SJCRH30 (cell line): ENCODE measurements at places on chromosomes 5 and 9.

DNA sequence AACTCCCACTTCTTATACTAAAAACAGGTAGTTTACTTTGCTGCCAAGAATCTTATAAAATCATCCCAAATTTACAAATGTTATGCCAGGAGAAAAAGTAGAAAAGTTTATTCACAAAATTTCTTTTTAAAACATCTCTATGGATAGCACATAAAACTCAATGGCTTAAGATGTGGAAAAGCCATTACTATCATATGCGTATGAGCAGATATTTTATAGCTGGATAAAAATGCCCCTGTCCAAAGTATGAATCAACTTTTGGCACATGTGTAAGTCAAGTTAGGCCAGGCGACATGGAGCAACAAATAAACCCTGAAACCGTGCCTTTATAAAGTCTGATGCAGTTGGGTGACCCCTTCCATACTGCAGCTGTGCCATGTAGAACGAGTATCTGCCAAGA is 38.6 kb upstream of the FBP1 start:
- DNase-seq: no peak

DNA sequence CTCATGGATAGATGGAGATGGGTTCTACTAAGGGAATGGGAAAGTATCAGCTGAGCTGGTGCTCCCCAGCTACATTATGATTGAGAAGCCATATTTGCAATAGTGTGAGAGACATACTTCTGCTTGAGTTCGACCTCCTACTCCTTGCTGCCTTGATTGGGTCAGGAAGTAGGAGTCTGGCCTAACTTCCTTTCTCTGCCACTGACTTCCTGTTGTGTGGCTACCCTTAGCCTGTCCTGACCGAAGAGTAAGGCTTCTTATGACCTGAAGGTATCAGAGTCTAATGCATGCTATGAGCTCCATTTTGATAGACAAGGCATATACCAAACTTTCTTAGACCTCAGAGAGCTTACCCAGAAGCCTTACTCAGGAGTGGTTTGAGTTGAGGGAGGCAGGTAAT is 53.9 kb downstream of the OSTF1 start:
- DNase-seq: no peak

GRCh38 chr5:14331386-14331781 is 188.2 kb downstream of the TRIO start:
- DNase-seq: no peak

DNA sequence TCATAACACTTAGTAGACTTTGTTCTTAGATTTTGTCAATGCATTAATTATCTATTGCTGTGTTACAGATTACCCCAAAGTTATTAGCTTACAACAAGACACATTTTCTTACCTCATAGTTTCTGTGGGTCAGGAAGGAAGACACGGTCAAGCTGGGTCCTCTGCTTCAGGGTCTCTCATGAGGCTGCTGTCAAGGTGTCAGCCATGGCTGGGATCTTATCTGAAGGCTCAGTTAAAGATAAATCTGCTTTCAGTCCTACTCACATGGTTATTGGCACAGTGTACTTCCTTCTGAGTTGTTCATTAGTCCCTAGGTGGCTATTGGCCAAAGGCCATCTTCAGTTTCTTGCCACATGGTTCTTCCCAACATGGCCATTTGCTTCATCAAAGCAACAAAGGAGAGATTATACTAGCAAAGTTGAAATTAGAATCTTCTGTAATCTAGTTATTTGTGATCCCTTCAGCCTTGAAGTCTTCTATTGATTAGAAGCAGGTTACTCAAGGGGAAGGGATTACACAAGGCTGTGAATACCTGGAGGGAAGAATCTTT is 25.2 kb downstream of the TDRD7 start:
- DNase-seq: no peak

- DNase-seq: peak; percentile 90
Measured at GRCh38 chr5:150589862-150590601, 50.4 kb upstream of the SYNPO start.

- no peak for DNase-seq
Measured at GRCh38 chr5:156913719-156914370, 49.2 kb downstream of the TIMD4 start.

DNA sequence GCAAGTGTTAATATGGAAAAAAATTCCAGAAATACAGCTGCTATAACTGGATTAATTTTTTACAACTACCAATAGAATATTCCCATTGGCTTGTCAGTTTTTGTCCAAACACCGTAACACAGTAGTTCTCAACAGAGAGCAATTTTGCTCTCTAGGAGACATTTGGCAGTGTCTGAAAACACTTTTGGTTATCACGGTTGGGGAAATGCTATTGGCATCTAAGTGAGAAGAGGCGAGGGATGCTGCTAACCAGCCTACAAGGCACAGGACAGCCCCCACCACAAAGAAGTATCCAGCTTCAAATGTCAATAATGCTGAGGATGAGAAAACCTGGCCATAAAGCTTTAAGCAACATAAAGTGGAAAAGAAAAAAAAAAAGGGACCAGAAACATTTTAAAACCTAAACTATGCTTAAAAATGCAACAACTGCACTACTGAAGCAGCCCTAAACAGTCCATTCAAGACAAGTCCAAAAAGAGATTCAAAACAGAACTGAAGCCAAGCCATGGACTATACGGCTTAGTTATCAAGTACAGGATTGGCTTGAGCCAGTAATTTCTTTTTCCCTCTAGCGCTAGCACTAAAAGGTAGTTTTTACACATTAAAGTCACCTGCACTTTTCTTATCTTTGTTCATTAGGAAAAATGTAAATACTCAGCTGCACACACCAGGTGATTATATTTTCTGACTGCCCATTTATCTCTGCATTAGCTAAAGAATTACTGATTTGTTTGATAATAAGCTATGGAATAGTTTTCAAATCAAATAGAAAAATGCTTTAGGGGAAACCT is 83.9 kb downstream of the NR3C1 start:
- no peak for DNase-seq

DNA sequence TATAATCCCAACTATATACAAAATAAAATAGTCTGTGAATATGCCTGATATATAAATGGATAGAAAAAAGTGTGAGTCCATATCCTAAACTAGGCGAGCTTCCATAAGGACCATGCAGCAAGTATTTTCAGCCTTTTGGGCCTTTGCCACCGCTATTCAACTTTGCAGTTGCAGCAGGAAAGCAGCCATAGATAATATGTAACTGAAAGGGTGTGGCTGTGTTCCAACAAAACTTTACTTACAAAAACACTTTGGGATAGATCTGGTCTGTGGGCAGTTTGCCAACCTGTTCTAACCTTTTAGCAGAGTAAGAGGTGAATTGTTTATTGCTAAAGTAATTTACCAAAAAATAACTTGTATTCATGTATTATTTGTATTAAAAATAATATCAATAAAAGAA is 127.8 kb upstream of the GPR151 start:
- no peak for DNase-seq

GRCh38 chr9:83062651-83063527 is at the start of gene RASEF:
TSS of gene RASEF (minus strand) at chr9:83063142. CDS start at chr9:83062867, 275 bp downstream.
- peak; percentile 78 for DNase-seq

GRCh38 chr5:160152287-160152686 is 33.0 kb upstream of the PWWP2A start:
- no peak for DNase-seq

- no peak for DNase-seq
Measured at GRCh38 chr5:145922059-145922458, 14.3 kb upstream of the SH3RF2 start.

DNA sequence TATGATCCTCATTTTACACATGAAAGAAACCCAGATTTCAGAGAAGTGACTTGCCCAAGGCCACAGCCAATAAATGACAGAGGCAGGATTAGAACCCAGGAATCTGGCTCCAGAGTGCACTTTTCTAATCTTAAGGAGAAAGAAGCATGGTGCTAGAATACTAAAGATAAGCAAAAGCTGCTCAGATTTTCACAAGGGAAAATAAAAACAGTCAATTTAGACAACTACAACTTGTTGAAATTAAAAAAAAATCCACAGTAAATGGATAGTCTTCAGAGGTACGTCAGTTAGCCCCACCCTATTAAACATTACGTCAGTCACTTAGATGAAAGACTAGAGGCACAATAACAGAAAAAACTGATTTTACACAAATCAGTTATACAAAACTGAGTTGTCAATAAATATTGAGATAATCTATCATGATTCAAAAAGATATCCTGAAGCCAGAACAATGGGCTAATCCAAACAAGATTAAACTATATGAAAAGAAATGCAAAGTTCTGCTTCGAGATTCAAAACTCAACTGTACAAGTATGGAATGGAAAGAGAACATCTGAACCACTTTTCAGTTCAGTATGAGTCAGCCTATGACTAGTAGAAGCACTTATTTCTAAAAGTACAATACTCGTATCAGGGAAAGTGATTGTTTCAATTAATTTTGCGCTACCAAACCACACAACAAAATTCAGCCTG is 9.3 kb downstream of the TMEM245 start:
- no peak for DNase-seq

DNA sequence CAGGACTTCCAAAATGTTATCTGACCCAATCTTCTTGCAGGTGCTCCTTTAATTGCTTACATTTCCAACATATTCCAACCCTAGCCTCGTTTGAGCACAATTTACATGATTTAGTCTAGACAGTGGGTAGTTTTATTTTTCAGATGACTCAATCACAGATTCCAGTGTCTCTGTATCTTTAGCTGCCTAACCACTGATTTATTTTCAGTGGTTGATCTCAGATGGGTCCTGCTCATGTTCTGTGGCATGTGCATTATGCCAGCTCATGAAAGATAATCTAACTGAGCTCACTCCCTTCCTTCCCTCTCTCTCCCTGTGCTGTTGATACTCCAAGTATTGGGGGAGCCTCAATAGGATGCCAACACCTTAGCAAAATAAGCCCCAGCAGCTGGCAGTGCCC is 106.1 kb upstream of the ICE1 start:
- DNase-seq: no peak

DNA sequence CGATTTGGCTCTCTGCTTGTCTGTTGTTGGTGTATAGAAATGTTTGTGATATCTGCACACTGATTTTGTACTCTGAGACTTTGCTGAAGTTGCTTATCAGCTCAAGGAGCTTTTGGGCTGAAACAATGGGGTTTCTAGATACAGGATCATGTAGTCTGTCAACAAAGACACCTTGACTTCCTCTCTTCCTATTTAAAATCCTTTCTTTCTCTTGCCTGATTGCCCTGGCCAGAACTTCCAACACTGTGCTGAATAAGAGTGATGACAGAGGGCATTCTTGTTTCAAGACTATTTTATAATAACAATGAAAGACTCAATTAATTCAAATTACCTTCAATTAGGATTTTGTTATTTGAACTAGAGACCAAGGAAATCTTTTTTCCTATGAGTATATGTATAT is 692.5 kb downstream of the PRR16 start:
- no peak for DNase-seq

GRCh38 chr9:87540444-87541105 is 42.9 kb downstream of the DAPK1 start:
- DNase-seq: no peak

DNA sequence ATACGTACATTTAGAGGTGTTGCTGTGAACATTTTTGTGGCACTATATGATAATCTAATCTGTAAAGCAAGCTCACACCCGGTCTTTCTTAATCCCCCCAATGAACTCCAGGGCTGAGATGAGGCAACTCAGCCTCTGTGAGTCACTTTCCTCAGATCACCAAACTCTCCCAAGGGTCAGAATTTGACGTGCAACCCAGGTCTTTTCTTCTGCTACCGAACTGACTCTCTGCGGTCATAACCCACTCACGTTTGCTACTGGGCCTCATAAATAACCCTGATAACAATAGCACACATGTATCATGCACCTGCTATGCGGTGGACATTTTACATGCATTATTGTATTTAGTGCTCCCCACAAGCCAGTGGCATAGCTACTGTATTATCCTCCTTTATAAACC is 153.1 kb downstream of the DROSHA start:
- DNase-seq: no peak

GRCh38 chr5:34598177-34598794 is 57.8 kb upstream of the RAI14 start:
- no peak for DNase-seq

DNA sequence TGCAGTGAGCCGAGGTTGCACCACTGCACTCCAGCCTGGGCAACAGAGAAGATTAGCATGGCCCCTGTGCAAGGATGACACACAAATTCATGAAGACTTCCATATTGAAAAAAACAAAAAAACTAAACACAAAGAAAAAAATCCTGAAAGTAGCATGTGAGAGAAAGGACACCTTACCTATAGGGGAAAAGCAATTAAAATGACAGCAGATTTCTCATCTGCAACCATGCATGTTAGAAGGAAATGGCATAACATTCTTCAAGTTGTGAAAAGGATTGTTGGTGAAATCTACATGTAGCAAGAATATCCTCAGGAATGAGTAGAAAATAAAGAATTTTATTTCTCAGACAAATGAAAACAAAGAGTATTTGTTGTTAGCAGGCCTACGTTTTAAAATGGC is 13.4 kb upstream of the ZNF169 start:
- DNase-seq: no peak

DNA sequence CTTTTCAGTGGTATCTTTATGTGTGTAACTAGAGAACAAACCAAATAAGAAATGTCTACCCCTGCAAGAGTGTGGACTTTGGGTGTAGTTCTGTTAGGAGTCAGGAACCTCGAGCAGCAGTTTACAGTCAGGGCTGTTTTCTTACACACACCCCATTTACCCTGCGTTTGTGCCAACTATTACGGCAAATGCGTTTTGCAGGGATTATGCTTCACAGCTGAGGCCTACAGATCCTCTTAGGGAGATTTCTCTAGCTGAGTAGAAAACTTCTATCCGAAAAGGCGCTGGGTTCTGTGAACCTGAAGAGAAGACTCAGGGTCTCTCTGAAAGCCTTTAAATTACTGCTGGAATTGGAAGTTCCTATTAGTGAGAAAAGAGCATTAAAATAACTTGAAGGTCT is 51.4 kb downstream of the ACER2 start:
- no peak for DNase-seq

DNA sequence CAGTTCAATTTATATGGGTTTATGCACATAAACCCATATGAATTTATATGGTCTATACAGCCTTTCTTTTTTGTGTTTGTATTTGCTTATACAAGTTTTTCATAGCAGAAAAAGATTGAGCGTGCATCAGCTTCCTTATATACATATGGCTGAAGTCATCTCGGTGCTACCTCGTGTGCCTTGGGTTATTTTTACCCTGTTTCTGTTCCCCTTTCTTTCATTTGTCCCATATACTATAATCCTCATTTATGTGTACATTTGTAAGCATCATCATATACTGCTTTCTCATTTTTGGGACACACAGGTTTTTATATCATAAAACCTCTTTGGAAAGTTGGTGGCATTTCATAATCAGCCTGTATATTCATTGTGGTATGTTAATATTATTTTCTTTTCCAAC is 107.8 kb upstream of the ADAMTSL1 start:
- no peak for DNase-seq
